ENCODE measurements at places on chromosomes 1 and 21.

GRCh38 chr1:240691909-240692705 lies 80.2 kb upstream of the GREM2 start:
- DNase-seq = no peak

GRCh38 chr1:242132121-242132817 lies 133.4 kb upstream of the MAP1LC3C start:
- no peak for DNase-seq

DNA sequence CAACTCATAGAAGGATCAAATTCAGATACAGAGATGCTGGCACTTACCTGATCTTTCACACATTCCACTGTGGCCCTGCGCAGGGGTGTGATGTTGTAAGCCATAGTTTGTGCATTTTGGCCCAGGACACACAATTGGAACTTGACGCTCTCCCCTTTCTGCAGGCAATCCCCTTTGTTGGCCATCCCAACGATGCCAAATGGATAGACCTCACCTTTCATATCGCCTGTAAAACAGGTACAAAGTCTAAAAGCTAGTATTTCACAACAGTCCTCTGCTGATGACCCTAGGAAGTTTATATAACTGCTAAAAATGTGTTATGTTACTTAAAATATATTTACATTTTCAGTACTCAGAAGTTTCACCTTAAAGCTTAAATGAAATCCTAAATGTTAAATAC lies 3.9 kb upstream of the NRAS start:
- no peak for DNase-seq

DNA sequence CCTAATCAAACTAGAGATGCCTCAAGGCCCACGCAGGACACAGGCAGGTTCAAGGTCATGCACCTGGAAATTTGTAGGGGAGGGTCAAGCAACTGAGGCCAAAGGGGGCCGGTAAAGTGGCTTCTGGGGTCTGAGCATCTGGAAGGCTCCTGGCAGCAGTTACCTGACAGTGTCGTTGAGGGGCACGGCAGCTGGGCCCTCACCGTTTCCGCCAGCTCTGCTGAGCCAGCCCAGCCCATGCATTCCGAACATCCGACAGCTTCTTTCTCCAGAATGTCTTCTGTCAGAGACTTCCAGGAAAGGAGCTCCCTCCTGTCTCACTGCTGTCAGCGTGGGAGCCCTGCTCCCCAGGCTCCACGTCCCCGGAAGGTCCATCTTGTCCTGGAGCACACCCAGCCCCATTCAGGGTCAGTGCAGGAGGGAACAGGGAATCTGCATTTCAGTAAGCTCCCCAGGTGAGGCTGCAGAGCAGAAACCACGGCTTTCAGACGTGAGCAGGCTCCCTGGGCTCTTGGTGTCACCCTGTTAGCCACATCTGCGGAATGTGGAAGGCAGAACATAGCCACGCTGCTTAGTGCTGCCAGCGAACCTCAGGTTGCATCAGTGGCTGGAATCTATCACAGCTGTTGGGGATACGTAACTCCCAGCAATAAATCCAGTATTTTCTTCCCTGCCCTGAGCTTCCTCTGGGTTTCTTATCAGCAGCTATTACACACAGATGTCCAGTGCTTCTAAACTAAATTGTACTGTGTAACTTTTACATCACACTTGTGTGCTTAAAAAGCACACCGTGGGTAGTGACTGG lies 36.3 kb upstream of the FAM3B start:
- no peak for DNase-seq

- no peak for DNase-seq
Observed at GRCh38 chr1:151197863-151198253, 494 bp upstream of the PIP5K1A start.

GRCh38 chr1:22043198-22043769 lies 9.2 kb upstream of the CDC42 start:
- DNase-seq = no peak

DNA sequence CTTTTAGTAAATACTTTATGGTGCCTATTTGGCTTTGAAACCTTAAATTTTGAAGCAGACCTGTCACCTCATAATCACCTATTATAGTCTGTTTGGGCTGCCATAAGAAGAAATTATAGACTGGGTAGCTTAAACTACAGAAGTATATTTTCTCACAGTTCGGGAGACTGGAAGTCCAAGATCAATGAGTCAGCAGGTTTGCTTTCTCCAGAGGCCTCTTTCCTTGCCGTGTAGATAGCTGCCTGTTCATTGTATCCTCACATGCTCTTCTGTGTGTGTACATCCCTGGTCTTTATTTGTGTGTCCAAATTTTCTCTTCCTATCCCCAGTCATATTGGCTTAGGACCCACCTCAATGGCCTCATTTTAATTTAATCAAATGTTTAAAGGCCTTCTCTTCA lies 518.2 kb downstream of the ADGRL2 start:
- no peak for DNase-seq
